ENCODE measurements at places on chromosomes 4 and X. TPM values are rescaled to one million over a fixed set of nuclear protein-coding genes. Genes with fewer than 3 reads are reported as not detected.

Gene NDP
- 2.8 TPM for total RNA-seq

Gene TEX13C
- 0.13 TPM for total RNA-seq

Gene PPP1R2C
- total RNA-seq, result not detected

Gene CXorf65
- not detected for total RNA-seq

Gene NXF2B
- total RNA-seq, result not detected

Gene SSX1
- total RNA-seq, result not detected

Gene LUZP4
- not detected for total RNA-seq

Gene MAGEB16
- not detected for total RNA-seq

Gene VSIG4
- not detected for total RNA-seq

Gene PWWP3B
- 4.9 TPM for total RNA-seq

Gene SPARCL1
- total RNA-seq, result 111 TPM

Data from motor neuron (in vitro differentiated cells).